ENCODE measurements at places on chromosomes 11 and 22.

DNA sequence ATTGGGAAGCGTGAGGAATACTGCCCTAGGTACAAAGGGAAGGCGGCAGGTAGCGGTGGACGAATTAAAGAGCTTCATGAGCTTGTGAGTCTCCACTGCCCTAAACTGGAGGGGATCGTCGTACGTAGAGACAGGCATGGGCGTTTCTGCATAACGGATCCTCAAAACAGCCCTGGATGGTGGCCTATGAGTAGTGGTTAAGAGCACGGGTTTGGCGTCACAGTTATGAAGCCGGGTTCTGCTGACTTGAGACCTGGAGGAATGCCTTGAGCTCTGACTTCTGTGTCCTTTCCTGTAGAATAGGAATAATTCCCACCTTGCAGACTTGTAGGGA lies 335 bp downstream of the TMEM138 start:
- DNase-seq = no peak

- DNase-seq = no peak
Observed at GRCh38 chr22:49158741-49159564, 668.7 kb downstream of the BRD1 start.

DNA sequence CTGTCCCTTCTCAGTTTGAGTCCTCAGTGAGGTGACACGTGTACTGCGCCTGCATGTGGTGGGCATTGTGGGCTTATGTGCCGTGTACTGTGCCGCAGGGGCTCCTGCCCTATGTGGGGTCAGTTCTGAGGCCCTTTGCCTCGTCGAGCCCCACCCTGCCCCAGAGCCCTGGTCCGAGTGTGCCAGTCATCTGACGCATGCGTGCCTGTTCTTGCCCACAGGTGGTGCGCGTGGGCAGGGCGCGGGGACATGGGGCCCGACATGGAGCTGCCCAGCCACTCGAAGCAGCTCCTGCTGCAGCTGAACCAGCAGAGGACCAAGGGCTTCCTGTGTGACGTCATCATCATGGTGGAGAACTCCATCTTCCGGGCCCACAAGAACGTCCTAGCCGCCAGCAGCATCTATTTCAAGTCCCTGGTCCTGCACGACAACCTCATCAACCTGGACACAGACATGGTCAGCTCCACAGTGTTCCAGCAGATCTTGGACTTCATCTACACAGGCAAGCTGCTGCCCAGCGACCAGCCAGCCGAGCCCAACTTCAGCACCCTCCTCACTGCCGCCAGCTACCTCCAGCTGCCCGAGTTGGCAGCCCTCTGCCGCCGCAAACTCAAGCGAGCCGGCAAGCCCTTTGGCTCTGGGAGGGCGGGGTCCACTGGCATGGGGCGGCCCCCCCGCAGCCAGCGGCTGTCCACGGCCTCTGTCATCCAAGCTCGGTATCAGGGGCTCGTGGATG lies 22.3 kb upstream of the TMEM191C start:
- DNase-seq = no peak

DNA sequence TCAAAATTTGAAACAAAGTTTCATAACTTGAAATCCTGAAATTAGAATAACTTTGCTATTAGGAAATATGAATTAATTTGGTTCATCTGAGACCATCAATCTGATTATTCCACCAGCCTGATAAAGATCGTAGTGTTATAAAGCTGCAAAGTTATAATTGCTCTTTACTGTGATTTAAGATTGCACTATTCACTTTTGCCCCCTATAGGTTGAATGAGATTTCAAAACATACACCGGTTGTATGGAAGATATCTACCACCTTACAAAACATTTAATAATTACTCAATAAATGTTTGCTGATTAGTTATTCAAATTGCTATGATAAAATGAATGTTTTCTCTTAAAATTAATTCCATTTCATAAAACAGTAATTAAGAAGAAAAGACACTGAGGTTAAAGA lies 26.1 kb downstream of the APIP start:
- DNase-seq = no peak

DNA sequence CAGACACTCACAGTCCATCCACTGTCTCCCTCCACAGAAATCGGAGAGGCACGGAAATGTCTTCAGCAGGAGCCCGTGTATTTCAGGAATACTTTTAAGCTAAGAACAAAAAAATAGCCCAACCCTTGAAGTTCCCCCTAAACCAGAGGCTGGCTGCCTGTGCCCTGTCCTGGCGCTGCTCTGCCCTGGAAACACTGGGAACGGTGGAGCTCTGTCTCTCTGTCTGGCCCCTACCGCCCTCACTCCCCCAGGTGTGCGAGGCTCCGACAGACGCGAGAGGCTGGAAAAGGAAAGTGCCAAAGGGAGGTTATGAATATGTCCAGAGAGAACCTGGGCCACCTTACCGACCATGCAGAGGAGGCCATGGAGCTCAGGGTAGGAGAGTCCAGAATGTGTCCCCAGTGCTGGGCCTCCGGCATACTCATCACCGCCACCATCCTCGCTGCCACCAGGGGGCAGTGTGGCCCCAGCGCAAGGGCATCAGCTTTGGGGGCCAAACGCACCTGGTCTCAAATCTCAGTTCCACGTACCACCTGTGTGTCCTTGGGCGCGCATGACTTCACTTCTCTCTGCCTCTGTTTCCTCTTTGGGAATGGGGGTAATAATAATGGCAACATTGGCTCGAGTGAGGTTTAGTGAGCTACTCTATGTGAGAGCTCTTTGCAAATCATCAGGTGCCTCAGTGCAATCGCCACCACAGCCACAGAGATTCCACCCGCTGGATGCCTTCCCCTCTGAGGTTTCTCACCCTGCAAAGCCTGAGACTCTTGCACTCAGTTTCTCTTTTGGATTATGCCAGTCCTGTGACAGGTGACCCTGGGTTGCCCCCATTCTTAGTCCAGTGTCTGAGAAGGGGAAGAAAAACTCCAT lies 10.4 kb upstream of the SLCO2B1 start:
- no peak for DNase-seq

DNA sequence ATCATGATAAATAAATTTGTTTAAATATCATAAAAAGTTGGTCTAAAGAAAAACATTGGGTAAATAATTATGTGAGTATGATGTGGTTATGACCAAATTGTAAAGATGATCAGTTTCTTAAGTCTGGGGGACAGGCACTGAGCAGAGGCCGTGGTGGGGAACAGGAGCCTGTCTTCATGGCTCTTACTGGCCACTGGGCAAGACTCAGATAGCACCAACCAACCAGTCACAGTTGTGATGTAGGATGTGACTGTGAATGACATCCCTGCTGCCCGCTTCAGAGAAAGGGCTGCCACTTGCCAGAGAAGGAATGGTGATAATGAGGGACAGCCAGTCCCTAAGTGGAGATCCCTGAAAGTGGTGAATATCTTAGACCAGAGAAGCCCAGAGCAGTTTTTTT lies 7.0 kb downstream of the PTPRJ start:
- DNase-seq = no peak

GRCh38 chr22:24028533-24028932 lies 17.4 kb downstream of the CABIN1 start:
- DNase-seq = no peak

DNA sequence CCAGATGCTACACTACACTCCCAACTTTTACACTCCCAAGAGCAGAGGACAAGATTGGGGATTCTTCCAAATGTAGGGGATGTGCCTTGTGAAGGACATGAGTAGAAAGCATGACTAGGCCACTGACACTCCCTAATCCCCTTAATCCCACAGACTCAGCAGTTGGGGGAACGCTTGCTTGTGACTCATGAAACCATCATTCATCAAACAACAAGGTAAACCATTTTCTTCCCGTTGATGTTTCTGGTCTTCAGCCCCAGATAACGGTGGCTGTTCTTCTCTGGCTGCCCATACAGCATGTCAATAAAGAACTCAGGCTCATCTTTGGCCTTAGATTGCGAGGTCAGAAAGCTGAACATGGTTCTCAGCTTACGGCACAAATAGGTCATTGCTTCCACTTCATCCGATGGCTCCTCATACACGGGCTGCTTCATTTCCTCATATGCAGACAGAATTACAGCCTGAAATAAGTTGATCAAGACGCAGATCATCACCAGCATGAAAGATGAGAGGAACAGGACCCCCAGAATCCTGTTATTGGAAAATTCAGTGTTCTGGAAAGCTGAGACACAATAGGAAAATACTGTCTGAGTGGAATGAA lies 6.4 kb upstream of the CDPF1 start:
- no peak for DNase-seq

- no peak for DNase-seq
Observed at GRCh38 chr11:24056051-24056450, 440.8 kb upstream of the LUZP2 start.

- no peak for DNase-seq
Observed at GRCh38 chr11:128803011-128803410, 64.1 kb downstream of the KCNJ1 start.

- DNase-seq = no peak
Observed at GRCh38 chr22:19872779-19873137, 18.1 kb upstream of the GNB1L start.

- no peak for DNase-seq
Observed at GRCh38 chr22:36026741-36027140, 1.9 kb downstream of the RBFOX2 start.

- DNase-seq = no peak
Observed at GRCh38 chr11:91904792-91905785, 319.5 kb upstream of the FAT3 start.

- DNase-seq = no peak
Observed at GRCh38 chr11:99932684-99933083, 754.4 kb upstream of the ARHGAP42 start.

GRCh38 chr11:93072229-93072914 lies 102.9 kb downstream of the MTNR1B start:
- DNase-seq = no peak

GRCh38 chr11:103714246-103714645 lies 322.2 kb upstream of the DDI1 start:
- no peak for DNase-seq

DNA sequence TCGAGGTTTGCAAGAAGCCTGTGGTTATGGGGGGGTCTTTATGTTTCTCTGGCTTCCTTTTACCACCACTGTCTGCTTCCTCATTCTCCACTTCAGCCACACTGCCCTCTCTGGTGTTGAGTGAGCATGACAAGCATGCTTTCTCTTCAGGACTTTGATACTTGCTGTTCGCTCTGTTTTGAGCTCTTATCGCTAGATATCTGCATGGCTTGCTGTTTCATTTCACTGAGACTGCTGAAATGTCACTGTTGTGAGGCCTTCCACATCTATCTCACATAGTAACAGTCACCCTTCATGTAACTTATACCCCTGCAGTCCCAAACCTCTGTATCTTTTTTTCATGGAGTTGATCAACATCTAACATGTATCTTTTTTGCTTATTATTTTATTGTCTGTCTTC lies 59.8 kb downstream of the TMEM135 start:
- no peak for DNase-seq

DNA sequence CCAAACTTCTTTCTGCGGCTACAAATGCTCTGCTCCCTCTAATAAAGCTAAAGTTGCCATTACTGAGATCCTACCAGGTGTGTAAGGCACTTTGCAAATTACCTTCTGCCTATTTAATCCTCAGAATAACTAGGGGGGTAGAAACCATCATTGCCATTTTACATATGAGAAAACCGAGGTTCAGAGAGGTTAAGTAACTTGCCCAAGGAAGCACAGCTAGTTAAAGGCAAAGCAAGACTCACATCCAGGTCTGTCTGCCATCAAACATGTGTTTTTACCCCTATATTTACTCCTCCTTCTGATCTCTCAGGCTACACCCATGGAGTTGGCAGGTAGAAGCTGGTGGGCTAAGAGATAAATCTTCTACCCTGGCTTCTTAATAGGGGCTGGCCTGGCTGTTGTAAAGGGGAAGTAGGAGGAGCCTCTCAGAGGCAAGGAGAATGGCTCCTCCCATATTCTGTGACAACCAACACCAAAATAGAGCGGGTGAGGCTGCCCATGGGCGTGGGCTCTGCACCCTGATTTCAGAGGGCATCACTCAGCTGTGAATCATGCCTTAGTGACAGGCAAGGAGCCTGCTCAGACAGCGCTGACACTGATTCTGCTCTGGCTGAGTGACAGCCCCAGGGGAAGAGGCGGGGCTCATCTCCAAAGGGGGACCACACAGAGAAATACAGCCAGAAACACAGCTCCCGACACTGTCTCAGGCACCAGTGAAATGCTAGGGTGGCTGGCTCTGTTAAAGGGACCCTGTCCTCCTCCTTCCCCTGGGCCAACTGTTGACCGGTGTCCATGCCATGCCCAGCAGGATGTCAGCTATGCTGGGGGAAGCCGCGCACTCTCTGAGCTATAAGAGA lies 106.8 kb downstream of the ABTB2 start:
- DNase-seq = no peak

Data from BJ (cell line).